ENCODE measurements at places on chromosomes 3 and 15. TPM values are rescaled to one million over a fixed set of nuclear protein-coding genes. Genes with fewer than 3 reads are reported as not detected.

- peak; percentile 34 for DNase-seq
Observed at GRCh38 chr3:131526801-131527347, 24.1 kb upstream of the MRPL3 start.

DNA sequence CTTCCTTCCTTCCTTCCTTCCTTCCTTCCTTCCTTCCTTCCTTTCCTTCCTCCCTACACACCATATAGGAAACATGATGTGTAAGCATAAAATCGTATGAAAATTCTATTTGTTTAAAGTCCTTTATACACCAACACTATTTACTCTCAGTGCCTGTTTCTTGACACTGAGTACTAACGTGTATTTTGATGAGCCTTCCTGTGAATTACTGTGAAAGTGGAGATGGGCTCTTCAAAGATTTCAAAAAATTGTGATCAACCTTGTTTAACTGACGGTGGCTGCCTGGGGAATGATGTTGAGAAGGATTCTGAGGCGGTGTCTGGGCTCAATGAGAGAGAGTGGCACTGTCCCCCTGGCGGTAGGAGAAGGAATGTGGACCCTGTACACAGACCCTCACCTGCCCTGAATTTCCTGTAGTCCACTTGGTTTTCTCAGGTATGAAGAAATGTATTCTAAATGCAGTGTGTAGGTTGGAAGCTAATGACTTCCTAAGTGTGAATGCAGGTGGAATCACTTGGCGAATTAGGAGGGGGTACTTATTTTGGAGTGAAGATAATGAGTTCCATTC, 237.9 kb downstream of the GAP43 start:
- DNase-seq: no peak

Gene MKRN2OS
- not detected for total RNA-seq

GRCh38 chr3:154758109-154758868, 321.8 kb upstream of the MME start:
- no peak for DNase-seq

DNA sequence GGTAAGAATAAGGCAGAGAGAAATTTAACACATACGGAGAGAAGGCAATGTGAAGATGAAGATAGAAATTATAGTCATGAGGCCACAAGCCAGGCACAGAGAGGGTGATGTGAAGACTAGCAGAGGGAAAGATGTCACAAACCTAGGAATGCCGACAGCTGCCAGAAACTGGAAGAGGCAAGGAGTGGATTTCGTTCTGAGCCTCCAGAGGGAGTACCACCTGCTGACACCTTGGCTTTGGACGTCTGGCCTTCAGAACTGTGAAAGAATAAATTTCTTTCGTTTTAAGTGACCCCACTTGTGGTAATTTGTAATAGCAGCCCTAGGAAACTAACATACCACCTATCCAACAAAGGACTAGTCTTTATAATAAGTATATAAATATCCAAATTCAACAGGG, 5.0 kb upstream of the SGO1 start:
- no peak for DNase-seq

DNA sequence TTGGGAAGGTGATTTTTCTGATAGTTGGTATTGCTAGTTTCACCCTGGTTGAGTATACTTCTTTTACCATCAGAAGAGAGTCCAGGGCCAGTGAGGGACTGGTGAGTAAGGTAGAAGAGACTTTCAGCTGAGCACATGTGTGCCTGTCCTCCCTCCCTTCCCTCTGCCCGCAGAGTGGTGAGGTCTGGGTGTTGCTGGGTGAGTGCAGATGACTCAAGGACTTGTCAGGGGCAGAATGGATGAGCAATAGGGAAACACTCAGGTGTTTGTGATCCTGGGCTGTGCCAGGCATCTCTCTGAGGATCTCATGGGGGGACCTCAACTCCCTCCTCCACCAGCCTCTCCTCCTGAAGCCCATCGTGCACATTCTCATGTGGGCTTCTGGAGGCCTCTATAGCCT, 76.0 kb upstream of the GSK3B start:
- no peak for DNase-seq

- no peak for DNase-seq
Observed at GRCh38 chr3:102410616-102411015, 24.2 kb upstream of the ZPLD1 start.

Gene RASGRF1
- not detected for total RNA-seq

Data from activated naive CD8-positive, alpha-beta T cell treated with anti-CD3 and anti-CD28 coated beads, Interleukin-2, amount 10 ng/mL, durations not matched to agents 7 days and 5 days (primary cell).